ENCODE measurements at places on chromosomes 3 and 15. TPM values are rescaled to one million over a fixed set of nuclear protein-coding genes. Genes with fewer than 3 reads are reported as not detected.
A peak's percentile ranks its signal among the peaks of the same experiment; 100 is the strongest.

PTH1R gene
- 3.1 TPM for total RNA-seq

GRCh38 chr15:101019366-101019896 lies 100.3 kb downstream of the LRRK1 start:
- no peak overlapping the region for H3K27ac ChIP-seq
- H3K4me1 ChIP-seq: peaks cover 5% of the 10 kb centered on the region
- DNase-seq: no peak
- peaks cover 2% of the 10 kb centered on the region for H3K36me3 ChIP-seq

GRCh38 chr3:17709236-17709810 lies 33.1 kb downstream of the TBC1D5 start:
- no peak overlapping the region for H3K27ac ChIP-seq
- DNase-seq: no peak
- peaks cover 10% of the 10 kb centered on the region for H3K36me3 ChIP-seq
- no peaks in the 10 kb centered on the region for H3K4me1 ChIP-seq
- H3K27me3 ChIP-seq: no peaks in the 10 kb centered on the region

ZNF619 gene
- 3.7 TPM for total RNA-seq

DNA sequence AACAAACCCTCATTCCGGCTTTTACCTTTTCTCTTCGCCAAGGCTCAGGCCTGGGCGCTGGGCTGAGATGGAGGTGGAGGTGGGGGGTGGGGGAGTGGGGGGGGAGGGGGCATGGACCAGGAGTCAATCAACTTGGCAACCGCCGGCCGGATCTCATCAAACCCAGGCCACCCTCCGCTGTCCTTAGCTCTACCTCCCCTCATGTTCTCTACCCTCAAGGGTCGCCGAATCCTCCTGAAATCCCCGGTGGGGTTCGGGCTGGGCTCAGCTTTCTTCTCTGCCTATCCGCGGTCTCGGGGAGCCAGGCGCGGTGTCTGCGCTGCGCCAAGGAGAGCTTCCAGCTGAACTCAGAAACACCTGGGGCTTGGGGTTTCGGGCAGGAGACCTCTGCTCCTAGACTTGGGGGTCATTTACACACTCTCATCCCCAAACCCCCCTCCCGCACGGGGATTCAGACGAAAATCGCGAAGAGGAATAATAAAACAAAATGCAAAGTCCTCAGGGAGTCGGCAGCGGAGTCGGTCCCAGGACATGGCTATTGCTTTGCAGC lies 2.5 kb downstream of the ONECUT1 start:
- H3K4me3 ChIP-seq: no peak overlapping the region
- peaks cover 1% of the 10 kb centered on the region for H3K36me3 ChIP-seq
- peaks cover 56% of the 10 kb centered on the region for H3K27me3 ChIP-seq
- H3K4me1 ChIP-seq: peaks cover 24% of the 10 kb centered on the region
- H3K27ac ChIP-seq: no peak overlapping the region

ARPP21 gene
- 4.9 TPM for total RNA-seq

DNA sequence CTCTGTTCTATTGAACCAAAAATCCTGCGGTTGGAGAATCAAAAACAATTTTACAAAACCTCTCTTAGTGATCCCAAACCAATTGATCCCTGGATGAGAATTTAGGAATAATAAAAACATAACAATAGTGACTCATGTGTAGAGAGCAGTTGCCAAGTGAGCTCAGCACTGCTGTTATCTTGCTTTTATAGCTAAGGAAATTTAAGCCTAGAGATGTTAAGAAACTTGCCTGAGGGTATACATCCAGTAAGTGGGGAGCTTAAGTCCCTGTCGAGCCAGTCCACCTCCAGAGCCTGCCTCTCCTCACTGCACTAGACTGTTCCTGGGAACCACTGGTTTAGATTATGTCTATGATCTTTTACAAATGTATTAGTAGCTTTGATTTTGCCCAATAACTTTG lies 358.4 kb upstream of the LMCD1 start:
- peaks cover 2% of the 10 kb centered on the region for H3K36me3 ChIP-seq
- H3K4me3 ChIP-seq: no peak overlapping the region
- peaks cover 9% of the 10 kb centered on the region for H3K4me1 ChIP-seq
- DNase-seq: no peak
- H3K27ac ChIP-seq: no peak overlapping the region

ERICH6 gene
- not detected for total RNA-seq

GLCE gene
- 19.0 TPM for total RNA-seq

DNA sequence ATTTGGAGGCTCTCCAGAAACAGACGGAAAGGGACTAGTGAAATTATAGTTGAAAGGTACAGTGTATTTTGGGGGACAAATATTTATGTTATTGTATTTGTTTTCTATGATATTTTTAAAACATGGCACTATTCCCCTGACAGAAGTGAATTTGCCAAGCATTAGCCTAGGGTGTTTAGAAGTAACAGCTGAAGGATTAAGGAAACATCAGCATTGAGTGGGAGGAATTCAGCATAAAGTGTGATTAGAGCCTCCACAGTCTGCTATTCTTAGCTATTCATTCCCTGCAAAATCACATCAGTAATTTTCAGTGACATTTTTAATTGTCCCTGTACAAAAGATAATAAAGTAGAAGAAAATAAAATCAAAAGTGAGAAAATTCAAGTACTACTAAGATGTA lies 231.4 kb downstream of the ROBO2 start:
- H3K27ac ChIP-seq: no peak overlapping the region
- no peaks in the 10 kb centered on the region for H3K36me3 ChIP-seq
- no peak overlapping the region for H3K4me3 ChIP-seq
- no peaks in the 10 kb centered on the region for H3K4me1 ChIP-seq
- DNase-seq: no peak

DNA sequence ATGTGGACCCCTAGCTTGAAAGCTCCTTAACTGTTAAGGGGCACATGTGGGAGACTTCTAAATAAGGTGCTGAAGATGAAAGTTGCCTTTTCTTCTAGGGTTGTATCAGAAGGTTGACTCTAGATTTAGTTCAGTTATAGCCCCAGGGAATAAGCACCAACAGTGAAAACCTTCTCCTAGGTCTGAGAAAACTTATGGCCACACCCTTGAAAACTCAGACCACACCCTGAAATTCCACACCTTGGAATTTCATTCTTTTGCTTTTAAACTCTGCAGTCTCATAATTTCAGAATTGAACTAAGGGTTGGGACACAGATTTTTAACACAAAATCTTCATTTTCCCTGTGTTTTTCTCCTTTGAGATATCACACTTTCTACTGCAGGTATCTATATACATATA lies 355.8 kb upstream of the IL12A start:
- peak overlapping the region; percentile 28 for H3K27ac ChIP-seq
- DNase-seq: no peak
- no peak overlapping the region for H3K4me3 ChIP-seq
- no peaks in the 10 kb centered on the region for H3K36me3 ChIP-seq
- H3K4me1 ChIP-seq: peaks cover 62% of the 10 kb centered on the region
- no peaks in the 10 kb centered on the region for H3K27me3 ChIP-seq

- no peak overlapping the region for H3K4me3 ChIP-seq
- no peak overlapping the region for H3K27ac ChIP-seq
- no peak for DNase-seq
- peaks cover 5% of the 10 kb centered on the region for H3K4me1 ChIP-seq
- no peaks in the 10 kb centered on the region for H3K36me3 ChIP-seq
- peaks cover 7% of the 10 kb centered on the region for H3K27me3 ChIP-seq
Measured at GRCh38 chr3:35659768-35660167, 20.4 kb downstream of the ARPP21 start.

Measured in chondrocyte (in vitro differentiated cells).